ENCODE measurements at places on chromosomes 1 and 21.

DNA sequence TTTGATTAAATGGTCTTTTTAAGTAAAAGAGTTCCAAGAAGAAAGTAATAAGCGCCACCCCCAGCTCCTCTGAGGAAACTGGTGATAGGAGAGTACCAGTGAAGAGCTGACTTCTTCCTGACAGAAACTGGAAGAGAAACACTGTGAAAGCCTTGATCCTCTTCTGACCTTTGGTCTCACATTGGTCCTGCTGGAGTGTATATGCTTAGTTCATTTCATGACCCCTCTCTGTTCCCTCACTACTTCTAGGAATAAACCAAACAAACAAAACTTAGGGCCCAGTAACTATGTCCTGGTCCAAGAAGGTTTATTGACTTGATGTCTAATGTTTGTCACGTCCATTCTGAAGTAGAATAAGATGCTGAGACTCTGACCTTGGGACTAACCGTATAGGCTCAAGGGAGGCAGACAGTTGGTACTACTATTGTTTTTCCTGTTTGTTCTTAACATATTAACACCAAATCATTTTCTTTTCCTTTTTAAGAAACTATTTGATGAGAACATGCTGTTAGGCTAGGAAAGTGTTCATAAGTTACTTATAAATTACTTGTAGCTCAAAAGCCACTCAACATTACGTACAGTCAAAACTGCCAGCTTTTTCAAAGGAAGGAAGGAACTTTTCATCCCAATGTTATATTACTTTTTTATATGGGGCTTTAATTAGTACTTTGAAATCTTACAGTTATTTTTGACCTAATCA is 57.9 kb downstream of the MIER1 start:
- DNase-seq = no peak

DNA sequence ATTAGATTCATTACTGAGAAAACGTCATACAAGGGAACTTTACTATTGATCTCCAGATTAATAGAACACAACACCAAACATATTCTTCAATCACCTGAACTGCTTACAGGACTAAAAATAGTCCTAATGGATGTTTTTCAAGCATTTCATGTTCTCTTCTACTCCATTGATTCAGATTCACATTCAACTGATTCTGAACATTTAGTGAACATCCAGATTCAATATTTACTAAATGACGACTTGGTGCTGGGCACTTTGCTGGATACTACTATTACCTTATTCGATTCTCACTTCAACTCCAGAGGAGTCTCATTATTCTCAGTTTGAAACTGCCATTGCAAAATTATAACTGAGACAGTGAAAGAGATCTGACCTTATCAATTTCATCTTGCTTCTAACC is 18.8 kb upstream of the SUCO start:
- no peak for DNase-seq

GRCh38 chr1:242764161-242764560 is 239.7 kb upstream of the PLD5 start:
- no peak for DNase-seq

GRCh38 chr21:37835481-37835880 is 80.8 kb downstream of the KCNJ6 start:
- DNase-seq = no peak

- no peak for DNase-seq
These were observed 19.7 kb upstream of the LMX1A start for GRCh38 chr1:165376041-165376810.

- DNase-seq = no peak
These were observed 315.9 kb upstream of the GREM2 start for GRCh38 chr1:240927821-240928220.

DNA sequence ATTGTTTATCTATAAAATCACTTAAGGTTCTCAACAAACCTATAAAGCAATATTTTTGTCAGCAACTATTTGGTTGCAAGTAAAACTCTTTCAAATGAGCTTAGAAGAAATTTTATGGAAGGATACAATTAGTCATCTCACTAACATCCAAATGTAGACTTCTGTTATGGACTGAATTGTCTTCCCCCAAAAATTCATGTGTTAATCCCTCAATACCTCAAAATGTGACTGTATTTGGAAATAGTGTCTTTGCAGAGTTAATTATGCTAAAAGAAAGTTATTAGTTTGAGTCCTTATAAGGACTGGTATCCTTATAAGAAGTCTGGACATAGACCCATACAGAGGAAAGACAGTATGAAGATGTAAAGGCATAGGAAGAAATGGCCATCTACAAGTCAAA is 357.8 kb upstream of the PRMT6 start:
- no peak for DNase-seq

DNA sequence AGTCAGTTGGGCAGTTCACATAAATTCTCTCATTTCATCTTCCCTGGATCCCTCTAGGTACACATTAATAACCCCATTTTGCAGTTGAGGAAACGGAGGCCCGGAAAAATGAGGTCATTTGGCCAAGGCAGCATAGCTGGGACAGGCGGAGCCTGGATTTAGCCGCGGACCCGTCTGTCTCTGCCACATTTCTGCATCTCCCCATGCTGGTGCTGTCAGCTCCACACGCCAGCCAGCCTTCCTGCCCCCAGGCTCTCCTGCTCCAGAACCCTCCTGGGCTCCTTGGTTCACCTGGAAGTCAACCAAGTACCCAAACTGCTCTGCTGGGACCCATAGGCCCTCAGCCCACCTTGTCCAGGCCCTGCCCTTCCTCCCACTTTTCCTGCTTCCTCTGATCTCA is 7.6 kb downstream of the FOXO6 start:
- DNase-seq = no peak

DNA sequence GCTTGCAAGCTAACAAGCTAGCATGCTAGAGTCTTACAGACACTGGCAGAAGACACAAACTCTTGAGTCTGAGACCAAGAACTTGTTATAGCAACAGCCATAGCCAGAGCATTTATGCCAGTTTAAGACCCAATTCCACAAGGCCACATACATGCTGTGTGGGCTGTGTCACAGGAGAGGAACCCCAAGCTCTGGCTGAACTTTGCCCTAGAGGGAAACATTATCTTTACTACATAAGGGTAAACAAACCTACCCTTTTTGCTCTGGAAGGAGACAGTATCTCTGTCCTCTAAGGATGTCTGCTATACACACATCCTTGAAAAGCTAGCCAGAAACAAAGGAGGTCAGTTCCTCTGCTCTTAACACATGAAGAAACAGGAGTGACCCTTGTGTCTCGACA is 70.3 kb downstream of the HSF2BP start:
- DNase-seq = no peak

GRCh38 chr1:58722967-58723366 is 23.1 kb upstream of the MYSM1 start:
- DNase-seq = no peak

DNA sequence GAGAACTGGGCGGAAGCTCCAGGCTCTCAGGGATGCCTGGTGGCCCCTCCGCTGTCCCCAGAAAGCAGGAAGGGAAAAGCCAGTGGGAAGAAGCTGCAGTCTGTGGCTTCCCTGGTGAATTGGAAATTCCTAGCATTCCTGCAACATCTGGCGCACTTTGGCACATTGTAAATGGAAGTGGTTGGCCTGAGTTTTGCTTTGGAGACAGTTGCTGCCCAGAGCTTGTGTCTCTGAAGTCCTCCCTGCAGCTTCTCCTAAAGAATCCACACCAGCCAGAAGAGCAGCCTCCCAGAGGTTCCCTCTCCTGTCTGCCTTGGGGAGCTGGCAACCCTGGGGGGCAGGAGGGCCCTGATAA is 48.2 kb downstream of the ARHGEF10L start:
- DNase-seq = no peak

DNA sequence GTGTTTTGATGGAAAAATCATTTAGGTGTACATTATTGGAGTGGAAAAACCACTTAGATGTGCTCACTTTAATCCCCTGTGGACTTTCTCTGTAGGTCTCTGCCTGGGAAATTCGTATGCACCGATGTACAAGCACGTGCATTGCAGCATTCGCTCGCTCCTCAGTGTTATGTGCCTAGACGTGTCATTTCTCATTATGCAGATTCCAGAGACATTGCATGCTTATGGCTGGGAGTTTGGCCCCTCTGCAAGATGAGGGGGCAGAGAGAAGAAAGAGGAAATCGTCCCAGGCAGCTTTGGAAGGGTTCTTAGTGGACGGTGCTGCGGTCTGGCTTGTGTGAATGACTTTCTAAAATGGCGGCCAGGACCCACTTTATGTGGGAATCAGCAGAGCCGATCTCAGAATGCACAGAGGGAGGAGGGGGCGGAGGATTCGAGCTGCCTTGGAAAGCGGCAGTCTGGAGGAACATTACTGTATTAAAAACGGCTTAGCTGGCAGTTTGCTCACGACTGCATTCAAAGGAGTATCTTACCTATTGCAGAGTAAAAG is 2.3 kb downstream of the SPEN start:
- no peak for DNase-seq

DNA sequence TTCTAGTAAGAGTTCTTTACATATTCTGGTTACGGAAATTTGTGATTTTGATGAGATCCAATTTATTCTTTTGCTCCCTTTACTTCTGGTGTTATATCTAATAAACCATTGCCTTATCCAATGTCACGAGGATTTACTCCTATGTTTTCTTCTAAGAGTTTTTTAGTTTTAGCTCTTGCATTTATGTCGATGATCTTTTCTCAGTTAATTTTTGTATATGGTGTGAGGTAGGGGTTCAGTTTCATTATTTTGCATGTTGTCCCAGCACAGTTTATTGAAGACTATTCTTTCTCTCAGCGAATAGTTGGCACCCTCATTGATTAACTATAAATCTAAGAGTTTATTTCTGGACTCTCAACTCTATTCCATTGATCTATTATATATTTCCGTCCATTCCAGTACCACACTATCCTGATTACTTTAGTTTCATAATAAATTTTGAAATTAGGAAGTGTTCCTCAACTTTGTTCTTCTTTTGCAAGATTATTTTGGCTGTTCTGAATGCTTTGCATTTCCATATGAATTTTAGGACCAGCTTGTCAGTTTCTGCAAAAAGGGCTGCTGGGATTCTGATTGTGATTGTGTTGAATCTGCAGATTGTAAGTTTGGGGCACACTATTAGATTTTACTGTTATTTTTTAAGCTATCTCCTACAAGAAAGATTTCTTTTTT is 4.0 kb downstream of the KDM1A start:
- DNase-seq = no peak

DNA sequence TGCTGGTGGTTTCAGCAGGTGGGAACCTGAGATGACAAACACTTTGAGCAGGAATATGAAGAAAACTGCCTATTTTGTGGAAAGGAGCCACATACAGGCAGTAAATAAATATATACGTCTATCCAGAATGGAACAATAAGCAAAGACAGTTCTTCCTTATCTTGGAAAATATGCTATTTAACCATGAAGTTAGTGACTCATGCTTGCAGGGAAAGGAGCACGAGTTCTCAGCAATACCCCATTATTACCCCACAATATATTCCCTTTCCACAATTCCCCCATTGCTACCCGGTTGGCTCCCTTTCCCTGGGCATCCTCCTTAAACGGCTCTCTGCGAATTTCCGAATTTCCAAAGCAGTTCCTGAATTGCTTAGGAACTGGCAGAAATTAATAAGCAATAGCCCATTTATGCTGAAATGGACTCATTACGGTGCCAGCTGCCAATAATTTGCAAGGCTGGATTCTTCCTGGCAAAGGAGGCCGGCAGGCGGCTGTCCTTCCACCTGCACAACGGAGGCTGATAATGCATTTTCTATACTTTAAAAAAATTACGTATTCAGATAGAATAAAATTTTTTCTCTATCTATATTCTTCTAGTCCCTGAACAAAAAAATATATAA is 65.4 kb downstream of the TIAM1 start:
- no peak for DNase-seq

- no peak for DNase-seq
These were observed 134.7 kb downstream of the KAZN start for GRCh38 chr1:14733048-14733778.

DNA sequence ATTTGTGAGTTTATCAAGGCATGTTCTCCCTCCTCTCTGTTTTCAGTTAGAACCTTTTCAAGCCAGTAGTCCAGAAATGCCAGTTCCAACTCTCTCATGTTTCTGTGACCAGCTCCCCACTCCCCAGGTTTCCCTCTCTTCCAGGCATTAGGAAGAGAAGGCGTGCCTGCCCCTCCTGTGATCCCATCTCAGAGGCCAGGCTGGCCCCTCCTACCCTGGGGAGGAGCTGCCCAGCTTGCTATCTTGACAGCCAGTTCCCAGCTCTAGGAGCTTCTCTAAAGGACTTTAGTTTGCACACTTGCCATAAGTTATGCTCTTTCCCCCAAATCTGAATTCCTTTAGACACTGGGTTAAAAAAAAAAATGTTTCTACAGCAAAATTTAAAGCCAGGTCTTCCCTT is 8.9 kb downstream of the HYI start:
- DNase-seq = no peak

DNA sequence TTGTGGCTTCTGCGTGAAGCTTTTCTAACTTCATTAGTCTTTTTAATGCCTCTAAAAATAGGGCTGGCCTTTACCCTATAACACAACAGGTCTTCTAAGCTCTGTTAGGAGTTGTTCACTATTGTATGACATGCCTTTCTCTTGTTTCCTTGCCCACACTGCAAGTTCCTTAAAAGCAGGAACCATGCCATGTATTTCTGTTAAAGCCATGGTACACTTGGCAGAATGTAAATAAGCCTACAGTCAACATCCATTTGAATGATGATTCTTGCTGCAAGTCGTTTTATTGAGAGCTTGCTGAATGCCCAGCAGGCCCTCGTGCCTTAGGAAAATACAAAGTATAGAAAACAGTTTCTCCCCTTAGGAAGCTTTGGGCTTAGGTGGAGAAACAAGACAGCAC is 214.6 kb downstream of the DUSP10 start:
- DNase-seq = no peak

- DNase-seq = no peak
These were observed 11.0 kb upstream of the KCNAB2 start for GRCh38 chr1:6034750-6035096.

DNA sequence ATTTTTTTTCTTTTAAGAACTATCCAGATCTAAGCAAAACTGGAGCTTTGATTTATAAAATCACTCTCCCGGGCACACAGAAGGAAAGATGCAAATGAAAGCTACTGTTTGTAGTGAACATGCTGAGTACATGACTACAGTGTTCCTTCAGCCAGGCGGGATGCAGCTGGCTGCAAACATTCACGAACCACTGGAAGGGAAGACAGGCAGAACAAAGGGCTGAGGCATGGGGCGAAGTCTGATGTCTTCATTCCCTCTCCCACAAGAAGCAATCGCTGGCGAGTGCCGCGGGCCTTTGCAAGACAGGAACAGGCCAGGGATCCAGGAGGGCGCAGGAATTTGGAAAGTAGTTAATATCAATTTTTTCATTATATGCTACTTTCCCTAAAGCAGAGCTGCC is 257.9 kb upstream of the AJAP1 start:
- DNase-seq = no peak

DNA sequence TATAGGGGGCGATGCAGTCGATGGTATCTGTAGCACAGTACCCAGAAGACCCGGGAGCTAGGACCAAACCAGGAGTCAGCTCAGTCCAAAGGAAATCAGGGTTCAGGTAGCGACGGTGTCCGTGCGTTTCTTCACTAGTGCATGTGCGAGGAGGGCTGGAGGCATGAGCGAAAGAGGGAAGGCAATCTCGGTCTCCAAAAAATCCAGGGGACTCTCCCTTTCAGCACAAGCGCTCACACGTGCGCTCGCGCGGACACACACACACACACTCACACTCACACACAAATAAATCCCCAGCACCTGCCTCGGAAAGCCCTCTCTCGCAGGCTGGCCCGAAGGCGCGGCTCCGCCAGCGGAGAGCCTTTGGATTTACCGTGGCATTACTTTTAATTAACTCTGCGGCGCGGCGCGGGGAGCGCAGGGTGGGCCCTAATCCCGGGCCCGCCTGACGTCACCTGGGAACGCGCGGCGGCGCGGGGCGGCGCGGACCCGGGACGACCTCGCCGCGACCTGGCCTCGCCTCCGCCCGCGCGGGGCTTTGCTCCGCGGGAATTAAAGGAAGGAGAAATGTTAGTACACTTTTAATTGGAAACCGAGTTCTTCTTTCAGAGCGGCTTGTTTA is 121.2 kb downstream of the LMX1A start:
- DNase-seq = no peak

- no peak for DNase-seq
These were observed 6.7 kb downstream of the SLC1A7 start for GRCh38 chr1:53135735-53136114.

All from cerebellar nuclear complex (tissue), 1 donor.